ENCODE measurements at places on chromosomes 1 and 21.

- DNase-seq = no peak
Measured at GRCh38 chr1:108082738-108083562, 117.2 kb downstream of the SLC25A24 start.

- DNase-seq = no peak
Measured at GRCh38 chr1:41484402-41485241, at the start of gene EDN2. EDN2 (minus strand) TSS chr1:41484683; CDS start chr1:41484601, 82 bp downstream.

- DNase-seq = no peak
Measured at GRCh38 chr1:109104364-109105151, 9.4 kb upstream of the ELAPOR1 start.

DNA sequence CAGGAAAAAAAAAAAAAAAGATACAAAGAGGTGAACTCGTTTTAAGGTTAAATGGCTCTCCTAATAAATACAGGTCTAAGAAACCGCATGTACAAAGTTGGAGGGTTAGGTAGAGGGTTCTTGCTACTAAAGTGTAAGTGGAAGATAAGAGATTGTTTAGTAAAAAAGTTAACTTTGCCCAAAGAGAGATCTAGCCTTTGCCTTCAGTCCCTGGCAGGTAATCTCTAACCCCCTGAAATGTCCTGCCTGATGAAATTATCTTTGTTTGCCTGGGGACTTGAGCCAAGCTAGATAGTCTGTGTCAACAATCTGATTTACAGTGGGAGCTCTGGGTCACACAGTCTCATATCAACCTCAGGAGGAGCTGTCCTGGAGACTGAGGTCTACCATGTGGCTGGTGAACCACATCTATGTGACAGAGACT, 57.6 kb downstream of the TRIM33 start:
- no peak for DNase-seq

DNA sequence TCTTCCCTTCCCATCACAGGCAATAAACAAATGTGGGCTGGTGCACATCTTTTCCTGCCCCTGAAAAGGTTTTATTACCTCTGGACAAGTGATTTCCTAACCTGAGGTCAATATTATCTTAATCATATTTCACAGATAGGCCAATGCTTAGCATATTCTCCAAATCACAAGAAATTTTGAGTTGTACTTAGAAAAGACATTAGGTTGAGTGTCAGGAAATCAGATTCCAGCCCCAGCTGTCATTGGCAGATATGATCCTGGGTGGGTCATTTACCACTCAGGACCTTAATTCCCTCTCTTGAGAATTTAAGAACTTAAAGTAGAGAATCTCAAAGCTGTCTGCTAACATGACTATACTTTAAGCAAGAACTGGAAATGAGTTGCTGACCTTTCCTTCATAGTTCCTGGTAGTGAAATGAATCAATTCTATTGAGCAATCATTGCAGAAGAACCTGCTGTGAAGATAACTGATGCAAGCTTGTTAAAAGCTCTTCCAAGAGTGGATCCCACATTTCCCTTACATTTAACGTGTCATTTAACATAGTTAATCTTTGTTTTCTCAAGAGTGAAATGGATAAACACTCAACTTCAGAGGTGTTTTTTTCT, 46.4 kb upstream of the CR2 start:
- no peak for DNase-seq

DNA sequence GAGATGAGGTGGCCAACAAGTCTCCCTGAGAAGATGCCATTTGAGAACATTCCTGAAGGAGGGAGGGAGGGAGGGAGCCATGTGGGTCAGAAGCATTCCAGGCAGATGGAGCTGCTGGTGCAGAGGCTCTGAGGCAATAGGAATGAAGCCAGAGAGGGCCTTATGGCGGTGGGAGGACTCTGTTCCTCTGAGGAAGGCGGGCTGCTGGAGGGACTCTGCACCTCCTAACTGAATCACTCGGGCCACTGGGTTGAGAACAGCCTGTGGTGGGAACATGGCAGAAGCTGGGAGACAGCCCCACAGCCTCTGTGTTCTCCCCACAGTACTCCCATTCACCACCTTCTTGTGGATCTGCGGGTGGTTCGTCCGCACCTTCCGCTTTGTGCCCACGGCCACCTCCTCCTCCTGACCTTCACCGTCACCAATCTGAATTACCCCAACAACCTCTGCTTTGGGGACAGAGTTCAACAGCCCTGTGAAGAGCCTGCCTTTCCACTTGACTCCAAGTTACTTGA, 2.4 kb upstream of the TMEM125 start:
- DNase-seq = no peak

GRCh38 chr1:95181096-95181495, 52.9 kb upstream of the RWDD3 start:
- DNase-seq = no peak

DNA sequence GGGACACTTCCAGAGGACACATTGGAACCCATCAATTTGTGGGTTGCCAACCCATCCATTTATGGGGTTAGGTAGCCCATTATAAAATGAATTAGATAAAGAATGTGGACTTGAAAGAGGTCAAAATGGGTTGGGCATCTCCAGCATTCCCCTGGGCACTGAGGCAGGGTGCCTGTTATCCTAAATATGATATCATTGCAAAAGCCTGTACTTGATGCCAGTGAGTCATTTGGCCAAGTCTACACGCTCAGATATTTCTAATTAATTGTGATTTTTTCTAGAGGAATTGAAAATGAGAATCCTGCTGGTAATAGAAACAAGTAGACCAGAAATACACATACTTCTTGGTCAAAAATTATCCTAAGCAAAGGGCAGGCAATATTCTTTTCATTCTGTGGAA, 21.9 kb upstream of the NBL1 start:
- no peak for DNase-seq

DNA sequence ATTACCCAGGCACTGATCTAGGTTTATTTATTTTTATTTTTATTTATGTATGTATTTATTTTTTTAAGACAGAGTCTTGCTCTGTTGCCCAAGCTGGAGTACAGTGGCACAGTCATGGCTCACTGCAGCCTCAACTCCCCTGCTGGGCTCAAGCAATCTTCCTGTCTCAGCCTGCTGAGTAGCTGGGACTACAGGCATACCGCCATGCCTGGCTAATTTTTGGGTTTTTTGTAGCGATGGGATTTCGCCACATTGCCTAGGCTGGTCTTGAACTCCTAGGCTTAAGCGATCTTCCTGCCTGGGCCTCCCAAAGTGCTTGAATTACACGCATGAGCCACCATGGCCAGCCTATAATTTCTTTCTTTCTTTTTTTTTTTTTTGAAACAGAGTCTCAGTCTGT, 9.4 kb downstream of the PHACTR4 start:
- no peak for DNase-seq

GRCh38 chr1:54885237-54885679, 1.7 kb downstream of the DHCR24 start:
- no peak for DNase-seq

- no peak for DNase-seq
Measured at GRCh38 chr1:96187020-96187419, 534.6 kb upstream of the PTBP2 start.

GRCh38 chr1:23791516-23792047, 637 bp downstream of the LYPLA2 start:
- DNase-seq = no peak

- no peak for DNase-seq
Measured at GRCh38 chr1:200178340-200178739, 150.8 kb downstream of the NR5A2 start.

- DNase-seq = no peak
Measured at GRCh38 chr1:51325878-51326755, 4.2 kb downstream of the TTC39A start.

GRCh38 chr1:26126321-26127084, 14.9 kb downstream of the PDIK1L start:
- DNase-seq = no peak

DNA sequence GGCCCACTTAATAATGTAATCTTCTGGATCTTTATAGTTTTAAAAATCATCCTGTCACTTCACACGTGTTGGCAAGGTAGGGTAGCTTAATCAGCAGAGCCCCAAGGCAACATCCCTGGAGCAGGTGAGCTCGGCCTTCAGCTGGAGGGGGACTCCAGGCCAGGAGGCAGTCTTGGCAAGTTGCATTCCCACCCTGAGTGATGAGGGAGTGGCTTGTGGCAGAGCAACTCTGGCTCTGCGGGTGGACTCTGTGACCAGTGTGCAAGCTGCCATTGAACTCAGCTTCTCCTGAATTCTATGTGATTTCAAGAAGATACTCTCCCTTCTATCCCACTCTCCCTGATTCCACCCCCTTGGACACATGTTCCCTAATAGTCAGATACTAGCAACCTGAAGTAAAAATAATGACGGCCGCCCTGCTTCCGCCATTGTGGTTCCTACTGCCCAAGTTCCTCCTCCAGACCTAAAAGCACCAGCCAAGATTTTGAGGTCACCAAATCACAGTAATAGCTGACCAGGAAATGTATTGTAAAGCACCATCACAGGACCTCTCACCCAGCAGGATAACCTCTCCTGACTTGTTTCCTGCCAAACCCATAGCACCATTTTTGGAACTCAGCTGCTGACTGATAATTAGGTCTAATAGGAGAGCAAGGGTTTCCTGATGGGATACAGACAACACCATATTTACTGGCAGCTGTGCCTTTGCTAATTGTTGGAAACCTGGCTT, 11.5 kb upstream of the LYST start:
- DNase-seq = no peak

DNA sequence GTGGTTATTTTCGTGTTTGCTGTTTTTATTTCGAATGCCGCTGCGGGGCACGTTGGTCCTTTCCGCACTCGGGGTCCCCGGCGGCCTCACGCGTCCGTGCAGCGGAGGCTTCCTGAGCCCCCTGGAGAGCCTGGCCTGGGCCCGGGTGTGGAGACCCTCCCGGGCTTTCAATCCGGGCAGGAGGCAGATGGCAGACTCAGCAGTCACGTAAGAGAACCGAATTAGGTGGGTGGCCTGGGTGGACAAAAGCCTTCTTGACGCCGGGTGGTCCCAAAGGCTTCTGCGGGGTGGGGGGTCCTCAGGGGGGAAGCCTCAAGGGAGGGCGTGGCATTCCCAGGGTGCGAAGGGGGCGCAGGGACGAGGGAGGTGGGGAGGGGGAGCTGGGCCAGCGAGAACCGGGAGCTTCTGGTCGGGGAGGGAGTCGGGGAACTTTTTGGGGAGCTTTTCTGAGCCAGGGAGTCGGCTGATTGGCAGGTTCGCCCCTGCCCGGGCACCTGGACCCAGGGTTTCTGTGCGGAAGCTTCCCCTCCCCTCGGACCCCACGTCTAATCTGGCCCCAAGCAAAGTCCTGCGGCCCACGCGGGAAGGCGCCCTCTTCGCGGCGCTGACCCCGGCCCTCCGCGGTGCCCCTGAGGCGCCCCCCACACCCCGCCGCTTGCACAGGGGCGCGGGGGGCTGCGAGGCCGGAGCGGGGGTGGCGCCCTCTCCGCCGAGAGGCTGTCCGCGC, 1.3 kb upstream of the HES4 start:
- DNase-seq = no peak

DNA sequence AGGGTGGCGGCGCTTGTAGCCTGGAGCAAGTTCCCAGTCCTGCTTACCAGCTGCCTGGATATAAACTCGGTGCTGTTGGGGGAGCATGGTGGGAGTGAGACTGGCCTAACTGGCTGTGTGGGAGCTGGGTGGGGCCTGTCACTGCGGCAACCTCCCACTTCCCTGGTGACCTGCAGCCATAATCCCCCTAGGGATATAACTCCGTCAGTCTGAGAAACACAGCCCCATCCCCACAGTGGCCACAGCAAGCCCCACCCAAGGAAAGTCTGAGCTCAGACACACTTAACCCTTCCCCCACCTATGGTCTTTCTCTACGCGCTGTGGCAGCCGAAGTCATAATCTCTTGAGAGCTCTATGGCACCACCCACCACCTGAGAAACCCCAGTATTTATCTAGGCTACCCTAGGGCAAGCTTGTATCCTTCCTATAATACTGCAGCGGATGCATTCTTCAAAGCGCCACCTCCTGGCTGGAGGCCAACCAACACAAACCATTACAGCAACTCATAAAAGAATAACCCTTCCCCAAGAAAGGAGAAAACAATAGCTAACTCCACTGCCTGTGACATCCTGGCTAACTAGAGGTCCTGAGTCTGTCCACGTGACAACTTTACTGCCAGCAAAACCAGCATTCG, 57.4 kb downstream of the ZNF648 start:
- no peak for DNase-seq

DNA sequence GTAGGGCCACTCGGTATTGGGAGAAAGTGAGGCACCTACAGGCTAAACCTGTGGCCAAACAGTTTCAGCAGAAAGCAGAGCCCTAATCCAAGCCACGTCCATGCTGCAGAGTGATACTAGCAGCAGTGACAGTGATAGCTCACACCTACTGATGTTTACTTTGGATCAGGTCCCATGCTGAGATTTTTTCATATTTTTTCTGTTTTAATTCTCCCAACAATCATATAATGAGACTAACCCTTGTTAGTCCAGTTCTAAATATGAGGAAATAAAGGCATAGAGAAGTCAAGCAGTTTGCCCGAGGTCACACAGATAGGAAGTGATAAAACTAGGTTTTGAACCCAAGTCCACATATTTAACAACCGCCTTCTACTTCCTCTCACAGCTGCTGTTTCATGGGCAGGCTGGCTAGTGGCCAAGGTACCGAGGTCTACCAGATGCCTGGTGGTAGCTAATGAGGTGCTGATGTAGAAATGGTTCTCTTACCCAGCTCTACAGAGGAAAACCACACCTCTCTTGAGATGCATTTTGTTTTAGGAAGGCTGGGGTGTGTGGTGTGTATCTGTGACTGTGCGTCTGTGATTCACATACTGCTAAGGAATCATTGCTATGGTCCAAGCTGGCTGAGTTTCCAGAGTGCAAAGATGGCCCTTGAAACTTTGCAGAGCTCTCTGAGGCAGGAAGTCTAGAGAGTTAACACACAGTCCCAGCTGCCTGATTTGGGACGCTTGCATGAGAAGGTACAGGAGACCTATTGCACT, 80.3 kb upstream of the ARTN start:
- no peak for DNase-seq

DNA sequence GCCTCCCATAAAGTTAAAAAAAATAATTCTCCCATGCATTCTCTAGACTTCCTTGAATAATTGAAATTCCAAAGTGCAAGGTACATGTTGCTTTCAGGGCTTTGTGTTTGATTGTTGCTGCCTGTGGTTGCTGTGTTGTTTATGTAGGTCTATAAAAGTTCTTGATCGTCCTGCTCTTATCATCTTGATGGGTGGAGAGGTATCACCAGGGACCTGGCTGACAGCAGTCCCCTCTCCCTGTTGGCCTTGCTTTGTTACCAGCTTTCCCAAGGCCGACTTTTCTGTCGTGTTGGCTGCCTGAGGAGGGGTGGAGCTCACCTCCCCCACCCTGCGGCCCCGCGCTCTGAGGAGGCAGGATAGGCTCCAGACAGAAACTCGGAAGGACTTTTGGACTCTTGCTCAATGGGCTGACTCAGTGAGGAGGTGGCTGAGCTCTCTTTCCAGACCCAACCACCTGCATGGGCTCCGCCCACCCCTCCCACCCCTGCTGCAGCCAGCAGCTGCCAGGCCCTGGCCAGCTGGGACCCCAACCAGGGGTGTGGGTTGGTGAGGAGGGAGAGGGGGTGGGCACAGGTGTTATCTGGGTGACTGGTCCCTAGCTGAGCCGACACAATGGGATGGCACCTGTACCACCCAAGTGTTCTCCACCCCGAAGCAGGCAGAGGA, 2.0 kb downstream of the INAVA start:
- DNase-seq = no peak

GRCh38 chr1:117371441-117372151, 4.3 kb downstream of the MAN1A2 start:
- DNase-seq = no peak

All from cortex of kidney (tissue), 1 donor.